ENCODE measurements at places on chromosomes 3 and 15. TPM values are rescaled to one million over a fixed set of nuclear protein-coding genes. Genes with fewer than 3 reads are reported as not detected.

DNA sequence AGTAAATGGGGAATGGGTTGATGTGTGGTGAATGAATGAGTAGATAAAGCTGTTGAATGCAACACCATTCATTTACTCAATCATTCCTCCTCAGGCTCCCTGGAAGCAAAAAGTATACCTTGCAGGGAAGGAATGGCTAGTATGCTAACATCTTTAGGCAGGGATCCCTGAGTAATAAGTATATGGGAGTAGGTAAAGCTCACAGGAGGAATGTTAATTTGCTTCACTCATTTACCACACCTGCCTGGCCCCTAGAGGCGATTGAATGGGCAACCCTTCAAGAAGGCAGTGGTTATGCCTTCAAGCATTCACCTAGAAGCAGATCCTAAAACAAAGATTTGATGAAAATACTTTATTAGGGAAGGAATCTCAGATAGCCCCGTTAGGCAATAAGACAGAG, 208.7 kb upstream of the GADL1 start:
- DNase-seq = no peak
- H3K4me1 ChIP-seq = peaks cover 21% of the 10 kb centered on the region
- H3K27me3 ChIP-seq = peaks cover 2% of the 10 kb centered on the region
- H3K36me3 ChIP-seq = no peaks in the 10 kb centered on the region

GRCh38 chr3:16304061-16305010, 39.3 kb downstream of the OXNAD1 start:
- peak; percentile 47 for DNase-seq
- peaks cover 94% of the 10 kb centered on the region for H3K4me1 ChIP-seq
- H3K27me3 ChIP-seq = no peaks in the 10 kb centered on the region
- peak overlapping the region; percentile 44 for H3K4me3 ChIP-seq
- peak overlapping the region; percentile 97 for H3K27ac ChIP-seq
- H3K36me3 ChIP-seq = peaks cover 54% of the 10 kb centered on the region

GRCh38 chr15:84611631-84612030, 10.8 kb downstream of the ZSCAN2 start:
- no peak for DNase-seq
- no peak overlapping the region for H3K4me3 ChIP-seq
- no peak overlapping the region for H3K27ac ChIP-seq
- peaks cover 8% of the 10 kb centered on the region for H3K36me3 ChIP-seq

DNA sequence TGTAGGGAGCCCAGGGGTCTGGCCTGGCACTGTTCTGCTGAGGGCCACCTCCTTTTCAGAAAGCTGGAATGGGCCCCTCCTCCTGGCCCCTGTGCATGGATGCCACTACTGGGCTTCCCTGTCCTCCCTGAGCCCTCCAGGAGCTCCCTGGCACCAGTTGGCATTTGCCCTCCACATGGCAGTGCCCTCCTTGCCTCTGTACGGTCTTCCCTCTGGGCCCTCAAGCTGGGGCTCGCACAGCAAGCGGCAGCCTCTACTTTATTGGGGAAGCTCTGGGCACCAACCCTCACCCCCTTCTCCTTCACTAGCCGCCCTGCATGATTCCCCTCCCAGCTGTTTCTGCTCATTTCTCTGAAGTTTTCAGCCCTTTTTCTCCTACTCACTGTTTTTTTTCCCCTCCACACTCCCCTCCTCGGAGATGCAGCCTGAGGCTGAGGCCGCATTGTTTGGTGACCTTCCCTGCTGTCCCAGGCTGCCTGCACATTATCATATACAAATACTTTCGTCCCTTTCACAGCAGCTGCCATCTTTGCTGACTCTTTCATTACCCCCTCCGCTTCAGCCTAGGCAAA, 127.3 kb downstream of the EEFSEC start:
- peaks cover 2% of the 10 kb centered on the region for H3K4me1 ChIP-seq
- no peak for DNase-seq
- H3K36me3 ChIP-seq = no peaks in the 10 kb centered on the region

DNA sequence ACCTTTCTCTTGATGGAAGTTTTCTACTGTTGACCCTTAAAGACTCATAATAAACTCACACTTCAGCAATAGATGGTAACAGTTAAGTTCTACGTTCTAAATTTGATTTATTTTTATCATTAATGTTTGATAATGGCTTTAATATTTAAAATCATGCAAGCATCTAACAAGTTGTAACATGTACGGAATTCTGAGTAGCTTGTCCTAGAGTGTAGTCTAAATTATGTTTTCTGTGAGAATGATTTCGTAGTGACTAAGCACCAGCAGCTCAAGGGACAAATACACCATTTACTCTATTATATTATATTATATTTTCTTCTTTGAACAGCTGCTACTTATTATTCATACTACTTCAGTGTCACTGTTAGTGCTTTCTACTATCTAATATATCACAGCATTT, 345.6 kb downstream of the NLGN1 start:
- no peak overlapping the region for H3K4me3 ChIP-seq
- no peaks in the 10 kb centered on the region for H3K27me3 ChIP-seq
- H3K27ac ChIP-seq = no peak overlapping the region
- no peaks in the 10 kb centered on the region for H3K4me1 ChIP-seq
- no peak for DNase-seq

- H3K36me3 ChIP-seq = no peaks in the 10 kb centered on the region
- no peak for DNase-seq
- no peaks in the 10 kb centered on the region for H3K27me3 ChIP-seq
- H3K27ac ChIP-seq = no peak overlapping the region
- peaks cover 3% of the 10 kb centered on the region for H3K4me1 ChIP-seq
These were observed 53.4 kb upstream of the LRIG1 start for GRCh38 chr3:66554178-66554577.

Gene IGSF10
- not detected for total RNA-seq

Gene SI
- not detected for total RNA-seq

Gene TRPM1
- not detected for total RNA-seq

Measured in activated naive CD4-positive, alpha-beta T cell treated with anti-CD3 and anti-CD28 coated beads for 36 hours (primary cell).